NCI-H524 (cell line): ENCODE measurements at places on chromosomes 5 and 9.
A peak's percentile ranks its signal among the peaks of the same experiment; 100 is the strongest.

DNA sequence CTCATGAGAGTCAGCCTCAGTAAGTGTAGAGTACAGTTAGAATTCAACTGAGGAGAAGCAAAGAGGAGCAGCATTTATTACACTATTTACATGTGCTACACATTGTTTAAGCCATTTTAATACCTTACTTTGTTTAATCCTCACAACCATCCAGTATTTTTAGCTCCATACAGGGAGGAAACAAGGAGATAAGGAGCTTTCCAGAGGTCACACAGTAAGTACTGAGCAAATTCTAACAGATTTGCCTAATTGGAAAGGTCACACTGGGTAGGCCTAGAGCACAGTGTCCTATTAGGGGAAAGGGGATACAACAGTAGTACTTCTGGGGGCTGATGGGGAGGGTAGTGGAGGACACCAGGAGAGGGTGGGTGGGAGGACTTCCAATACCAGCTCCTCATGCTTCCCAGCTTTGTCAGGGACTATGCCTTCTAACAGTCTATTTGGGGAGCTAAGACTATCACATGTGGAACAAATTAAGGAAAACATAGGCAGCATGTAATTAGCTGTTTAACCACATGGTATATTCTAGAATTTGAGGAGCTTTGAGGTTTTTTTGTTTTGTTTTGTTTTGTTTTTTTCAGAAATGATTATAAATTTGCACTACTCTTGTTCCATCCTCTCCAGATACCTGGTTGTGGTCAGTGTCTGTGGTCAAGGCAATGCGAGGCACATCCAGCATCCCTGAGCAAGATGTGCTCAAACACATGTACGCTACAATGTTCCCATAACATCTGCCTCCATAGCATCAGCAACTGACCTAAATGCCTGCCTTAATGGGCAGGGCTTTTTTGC lies 96.0 kb upstream of the SLC12A2 start:
- no peak for DNase-seq

GRCh38 chr5:116439905-116440304 lies 134.7 kb downstream of the SEMA6A start:
- DNase-seq: peak; percentile 28

GRCh38 chr9:118276784-118277183 lies 572.6 kb downstream of the TLR4 start:
- no peak for DNase-seq

DNA sequence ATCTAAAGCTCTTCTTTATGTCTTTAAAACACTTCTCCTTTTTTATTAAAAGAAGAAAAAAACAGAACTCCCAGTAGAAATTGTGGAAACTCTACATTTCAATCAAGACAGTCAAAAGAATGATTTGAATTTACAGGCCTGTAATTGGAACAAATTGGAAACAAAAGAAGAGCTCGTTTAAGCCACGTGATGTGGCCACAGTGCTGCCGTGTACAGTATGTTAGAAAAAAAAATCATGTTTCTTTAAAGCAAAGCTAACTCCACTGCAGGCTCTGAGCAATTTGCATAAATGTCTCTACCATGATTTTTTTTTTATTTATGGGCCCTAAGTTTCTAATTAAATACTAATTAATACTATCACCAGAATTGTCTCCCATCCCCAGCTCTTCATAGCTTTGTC lies 325.6 kb downstream of the ZSWIM6 start:
- no peak for DNase-seq

DNA sequence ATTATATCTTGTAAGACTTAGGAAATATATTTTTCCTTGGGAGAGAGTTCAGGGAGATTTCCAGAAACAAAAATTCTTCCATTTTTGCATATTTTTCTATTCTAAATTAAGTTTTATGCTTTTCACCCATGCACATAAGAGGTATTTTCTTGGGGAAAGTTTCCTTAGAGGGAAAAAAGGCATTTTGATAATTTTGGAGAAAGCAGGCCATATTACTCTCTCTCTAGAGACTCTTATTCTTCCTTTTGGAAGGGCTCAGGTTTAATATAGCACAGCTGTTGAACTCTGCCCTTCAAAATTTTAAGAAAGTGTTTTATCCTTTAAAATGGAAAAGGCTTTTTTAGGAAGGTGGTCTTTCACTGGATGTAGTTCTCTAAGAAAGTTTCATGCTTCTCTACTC lies 8.0 kb downstream of the NDUFS4 start:
- no peak for DNase-seq

GRCh38 chr9:128136816-128137793 lies 9.6 kb upstream of the PTGES2 start:
- DNase-seq: no peak

DNA sequence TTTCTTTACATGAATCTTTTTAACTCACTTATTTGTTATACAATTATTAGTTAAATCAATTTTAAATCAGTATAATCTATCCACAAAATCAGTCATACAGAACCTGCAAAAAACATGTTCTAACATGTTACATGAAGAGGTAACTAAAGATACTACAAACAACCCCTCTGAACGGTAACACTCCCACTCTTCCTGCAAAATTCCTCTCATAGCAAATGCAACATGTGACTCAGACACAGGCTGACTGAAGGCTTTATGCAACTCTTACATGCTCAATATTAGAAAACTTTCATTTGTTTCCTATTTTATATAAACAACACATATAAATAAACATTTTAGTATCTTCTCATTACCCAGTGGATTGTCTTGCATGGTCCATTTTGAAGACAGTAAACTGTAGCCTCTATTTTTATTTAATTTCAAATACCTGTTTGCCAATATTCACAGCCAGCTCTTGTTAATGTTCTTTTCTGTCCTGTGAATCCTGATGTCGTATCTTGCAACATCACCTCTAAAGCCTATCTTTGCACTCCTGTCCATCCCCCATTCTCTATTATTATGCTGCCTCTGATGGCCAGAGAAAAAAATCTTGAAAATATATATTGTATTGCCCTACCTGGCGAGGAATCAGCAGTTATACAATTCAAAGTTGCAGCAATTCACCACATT lies 100.5 kb upstream of the CCDC152 start:
- DNase-seq: no peak

GRCh38 chr5:180860273-180860886 lies 696 bp downstream of the ZFP62 start:
- DNase-seq: peak; percentile 58

- peak; percentile 5 for DNase-seq
These were observed 198.4 kb upstream of the SNX2 start for GRCh38 chr5:122576256-122577016.

GRCh38 chr9:93819905-93820304 lies 135.2 kb downstream of the BARX1 start:
- DNase-seq: no peak

DNA sequence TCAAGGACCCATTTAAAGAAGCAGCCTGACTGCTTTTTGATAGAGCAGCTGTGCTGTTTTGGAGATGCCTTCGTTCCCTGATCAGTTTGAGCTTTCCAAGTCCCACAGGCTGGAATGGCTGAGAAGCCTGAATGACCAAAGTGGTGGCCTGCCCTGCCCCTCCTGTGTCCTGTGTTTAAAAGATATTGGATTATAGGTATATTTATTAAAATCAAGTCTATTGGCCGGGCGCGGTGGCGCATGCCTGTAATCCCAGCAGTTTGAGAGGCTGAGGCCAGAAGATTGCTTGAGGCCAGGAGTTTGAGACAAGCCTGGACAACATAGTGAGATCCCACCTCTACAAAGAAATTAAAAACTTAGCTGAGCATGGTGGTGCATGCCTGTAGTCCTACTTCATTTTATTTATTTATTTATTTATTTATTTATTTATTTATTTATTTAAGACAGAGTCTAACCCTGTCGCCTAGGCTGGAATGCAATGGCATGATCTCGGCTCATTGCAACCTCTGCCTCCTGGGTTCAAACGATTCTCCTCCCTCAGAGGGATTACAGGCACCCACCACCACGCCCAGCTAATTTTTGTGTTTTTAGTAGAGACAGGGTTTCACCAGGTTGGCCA lies 87.7 kb downstream of the CACNA1B start:
- no peak for DNase-seq
